ENCODE measurements at places on chromosomes 13 and 19. TPM values are rescaled to one million over a fixed set of nuclear protein-coding genes. Genes with fewer than 3 reads are reported as not detected.

GRCh38 chr13:35283856-35284255 is 192.6 kb downstream of the MAB21L1 start:
- no peak for DNase-seq

Gene BCAM
- total RNA-seq: 6.1 TPM

GRCh38 chr13:111166882-111167675 is 52.0 kb downstream of the ARHGEF7 start:
- DNase-seq: no peak

DNA sequence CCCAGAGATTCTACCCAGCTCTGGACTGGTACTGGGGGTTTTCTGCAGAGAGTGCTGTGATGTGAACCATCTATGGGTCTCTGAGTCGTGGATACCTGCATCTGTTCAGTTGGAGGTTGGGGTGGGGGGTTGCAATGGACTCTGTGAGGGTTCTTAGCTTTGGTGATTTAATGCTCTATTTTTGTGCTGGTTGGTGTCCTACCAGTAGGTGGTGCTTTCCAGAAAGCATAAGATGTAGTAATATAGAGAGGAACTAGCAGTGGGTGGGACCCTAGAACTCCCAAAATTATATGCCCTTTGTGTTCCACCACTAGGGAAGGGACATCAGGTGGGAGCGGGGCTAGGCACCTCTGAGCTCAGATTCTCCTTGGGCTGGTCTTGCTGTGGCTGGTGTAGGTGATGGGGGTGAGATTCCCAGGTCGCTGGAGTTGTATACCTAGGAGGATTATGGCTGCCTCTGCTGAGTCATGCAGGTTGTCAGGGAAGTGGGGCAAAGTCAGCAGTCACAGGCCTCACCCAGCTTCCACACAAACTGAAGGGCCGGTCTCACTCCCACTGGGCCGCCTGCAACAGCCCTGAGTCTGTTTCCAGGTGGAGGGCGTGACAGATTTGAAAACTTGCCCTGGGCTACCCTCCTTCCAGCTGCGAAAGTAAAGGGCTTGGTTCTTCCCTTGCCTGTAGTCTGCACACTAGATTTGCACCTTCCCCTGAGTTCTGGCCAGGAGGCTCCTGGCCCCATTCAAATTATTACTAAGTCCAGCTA is 573.0 kb upstream of the SLITRK1 start:
- no peak for DNase-seq

- no peak for DNase-seq
Observed at GRCh38 chr13:51997641-51998330, 13.5 kb downstream of the ATP7B start.

DNA sequence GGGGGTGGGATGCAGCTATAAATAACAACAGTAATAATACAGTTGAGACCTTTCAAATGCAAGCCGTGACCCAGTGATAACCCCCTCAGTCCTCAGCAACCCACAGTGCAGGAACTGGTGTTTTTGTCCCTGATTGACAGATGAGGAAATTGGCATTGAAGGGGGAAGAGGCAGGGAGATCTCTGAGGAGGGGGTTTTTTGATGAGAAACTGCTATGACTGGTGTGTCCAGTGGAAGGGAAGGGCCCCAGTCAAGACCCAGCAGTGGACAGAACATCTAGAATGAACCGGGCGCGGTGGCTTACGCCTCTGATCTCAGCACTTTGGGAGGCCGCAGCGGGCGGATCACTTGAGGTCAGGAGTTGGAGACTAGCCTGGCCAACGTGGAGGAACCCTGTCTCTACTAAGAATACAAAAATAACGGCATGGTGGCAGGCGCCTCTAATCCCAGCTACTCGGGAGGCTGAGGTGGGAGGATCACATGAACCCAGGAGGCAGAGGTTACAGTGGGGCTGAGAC is 1.9 kb downstream of the MAP1S start:
- no peak for DNase-seq

Gene TMEM190
- not detected for total RNA-seq

Gene PSG7
- total RNA-seq: not detected

DNA sequence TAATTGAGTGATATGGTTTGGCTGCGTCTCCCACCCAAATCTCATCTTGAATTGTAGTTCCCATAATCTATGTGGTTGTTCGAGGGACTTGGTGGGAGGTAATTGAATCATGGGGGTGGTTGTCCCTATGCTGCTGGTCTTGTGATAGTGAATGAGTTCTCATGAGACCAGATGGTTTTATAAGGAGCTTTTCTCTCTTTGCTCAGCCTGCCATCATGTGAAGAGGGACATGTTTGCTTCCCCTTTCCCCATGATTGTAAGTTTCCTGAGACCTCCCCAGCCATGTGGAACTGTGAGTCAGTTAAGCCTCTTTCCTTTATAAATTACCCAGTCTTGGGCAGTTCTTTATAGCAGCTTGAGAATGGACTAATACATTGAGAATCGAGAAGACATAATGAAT is 480.1 kb downstream of the GPC5 start:
- no peak for DNase-seq

DNA sequence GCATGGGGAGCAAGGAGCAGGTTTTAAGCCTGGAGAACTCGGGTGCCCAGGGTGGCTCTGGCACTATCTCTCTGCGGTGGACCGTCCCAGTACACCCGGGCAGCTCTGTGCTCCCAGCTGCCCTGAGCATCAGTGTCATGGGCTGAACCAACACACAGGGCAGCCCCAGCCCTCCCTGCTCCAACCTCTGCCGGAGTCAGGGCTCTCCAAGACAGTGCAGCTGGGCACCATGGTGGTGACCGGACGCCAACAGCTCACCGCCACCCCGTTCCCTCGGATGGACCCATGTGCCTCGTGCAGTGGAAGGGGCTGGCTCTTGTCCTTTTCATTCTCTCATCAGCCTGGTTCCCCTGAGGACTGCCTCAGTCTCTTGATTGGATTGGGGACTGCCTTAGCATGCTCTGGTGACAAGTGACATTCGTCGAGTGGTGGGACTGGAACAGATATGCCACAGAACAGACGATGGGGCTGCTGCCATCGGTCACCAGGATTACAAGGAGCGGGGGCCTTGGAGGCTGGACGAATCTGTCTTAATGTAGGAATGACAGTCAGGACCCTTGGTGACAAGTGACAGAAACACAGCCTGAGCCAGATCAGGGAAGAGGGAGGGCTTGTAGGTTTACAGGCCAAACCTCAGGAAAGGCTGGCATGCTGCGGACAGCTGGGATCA is 25.7 kb upstream of the VSTM2B start:
- DNase-seq: no peak

DNA sequence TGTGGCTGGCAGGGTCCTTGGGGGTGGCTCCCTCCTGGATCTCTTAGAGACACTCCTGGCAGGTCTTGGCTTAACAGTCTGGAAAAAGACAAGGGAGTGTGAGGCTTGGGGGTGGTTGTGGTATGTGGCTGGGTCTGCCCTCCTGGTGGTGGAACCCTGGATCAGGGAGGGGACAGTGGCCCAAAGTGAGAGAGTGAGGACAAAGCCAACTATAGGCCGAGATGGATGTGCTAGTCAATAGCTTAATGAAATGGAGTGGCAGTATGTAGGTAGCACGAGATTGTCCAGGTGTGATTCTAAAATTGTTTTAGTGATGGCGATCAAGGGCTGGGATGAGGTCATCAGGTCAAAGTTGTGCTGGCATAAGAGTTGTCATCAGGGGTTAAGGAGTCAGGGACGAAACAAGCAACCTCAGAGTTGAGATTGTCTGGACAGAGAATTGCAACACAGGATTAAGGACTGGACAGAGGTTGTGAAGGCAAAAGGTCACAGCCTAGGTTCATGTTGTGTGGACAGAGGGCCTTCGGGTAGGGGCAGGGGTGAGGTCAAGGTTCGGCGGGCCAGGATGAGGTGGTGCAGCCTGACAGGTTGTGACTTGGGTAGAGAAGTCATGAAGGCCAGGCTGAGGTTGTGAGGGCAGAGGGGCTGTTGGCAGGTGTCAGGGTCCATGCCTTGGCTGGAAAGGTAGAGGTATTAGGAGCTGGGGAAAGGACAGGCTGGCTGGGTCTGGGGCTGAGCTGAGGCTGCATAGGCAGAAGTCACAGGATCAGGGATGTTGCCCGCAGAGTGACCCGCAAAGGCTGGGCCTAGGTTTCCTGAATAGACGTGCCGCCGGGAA is 4.5 kb upstream of the RASAL3 start:
- no peak for DNase-seq

- DNase-seq: peak; percentile 20
Observed at GRCh38 chr13:94674609-94675348, 37.6 kb downstream of the SOX21 start.

Gene ZSCAN22
- 0.12 TPM for total RNA-seq

GRCh38 chr19:29687897-29688728 is 22.9 kb downstream of the PLEKHF1 start:
- peak; percentile 72 for DNase-seq

GRCh38 chr13:28047757-28048388 is 52.5 kb downstream of the FLT3 start:
- no peak for DNase-seq

- DNase-seq: no peak
Observed at GRCh38 chr19:34997071-34997617, 3.0 kb upstream of the GRAMD1A start.
